NCI-H460 (cell line): ENCODE measurements at places on chromosomes 2 and 18.

DNA sequence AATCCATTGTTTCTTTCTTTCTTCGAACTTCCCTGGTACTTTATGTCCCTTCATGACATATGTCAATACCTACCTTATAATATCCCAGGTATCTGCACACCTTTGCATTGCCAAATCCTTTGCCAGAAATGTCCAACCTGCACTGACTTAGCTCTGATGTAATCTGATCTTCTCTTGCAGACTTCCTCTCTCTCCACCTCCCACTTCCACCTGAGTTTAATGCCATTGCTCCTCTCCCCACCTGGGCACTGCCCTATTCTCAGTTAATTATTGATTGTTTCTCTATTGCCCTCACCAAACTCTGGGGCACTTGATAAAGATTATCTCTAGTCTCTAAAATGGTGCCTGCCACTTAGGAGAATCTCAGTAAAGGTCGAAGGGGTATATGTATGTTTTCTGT, 23.0 kb downstream of the ARHGAP15 start:
- DNase-seq: no peak

DNA sequence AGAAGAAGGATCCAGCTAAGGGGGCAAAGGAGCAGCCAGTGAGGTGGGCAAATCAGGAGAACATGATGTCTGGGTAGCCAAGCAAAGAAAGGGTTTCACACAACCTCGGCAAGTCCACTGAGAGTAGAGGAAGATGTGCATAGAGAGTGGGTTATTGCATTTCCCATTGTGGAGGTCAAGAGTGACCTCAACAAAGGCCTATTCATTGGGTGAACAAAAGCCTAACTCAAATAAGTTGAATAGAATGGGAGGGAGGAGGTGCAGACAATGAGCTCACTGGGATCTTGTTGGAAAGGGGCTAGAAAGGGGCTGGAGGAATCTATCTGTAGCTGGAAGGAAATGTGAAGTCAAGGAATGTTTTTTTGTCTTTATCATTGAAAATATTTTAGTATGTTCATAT, 14.0 kb upstream of the PDCL3 start:
- no peak for DNase-seq

- DNase-seq: no peak
Observed at GRCh38 chr2:220053919-220054318, 426.5 kb downstream of the SLC4A3 start.

- no peak for DNase-seq
Observed at GRCh38 chr2:232890536-232890895, 20.5 kb downstream of the SNORC start.

GRCh38 chr2:179701524-179702110, 159.8 kb downstream of the ZNF385B start:
- DNase-seq: no peak

- DNase-seq: no peak
Observed at GRCh38 chr2:165500816-165501215, 31.3 kb downstream of the CSRNP3 start.

DNA sequence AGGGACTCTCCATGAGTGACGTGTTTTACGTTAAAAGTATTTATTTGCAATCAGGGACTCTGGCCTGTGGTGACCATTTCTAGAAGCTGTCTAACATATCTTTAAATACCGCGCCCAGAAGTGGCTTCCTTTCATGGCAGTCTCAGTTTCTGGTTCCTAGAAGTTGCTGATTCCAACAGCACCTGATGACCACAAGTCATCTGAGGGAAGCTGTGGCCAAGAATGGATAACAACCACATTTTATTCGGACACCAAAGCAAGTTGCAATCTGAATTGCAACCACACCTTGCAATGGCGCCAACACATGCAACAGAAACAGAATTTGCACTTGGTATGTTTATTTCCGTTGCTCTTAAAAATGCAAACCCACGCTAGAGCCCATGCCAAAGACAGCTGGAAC, 33.1 kb downstream of the MEX3C start:
- no peak for DNase-seq

DNA sequence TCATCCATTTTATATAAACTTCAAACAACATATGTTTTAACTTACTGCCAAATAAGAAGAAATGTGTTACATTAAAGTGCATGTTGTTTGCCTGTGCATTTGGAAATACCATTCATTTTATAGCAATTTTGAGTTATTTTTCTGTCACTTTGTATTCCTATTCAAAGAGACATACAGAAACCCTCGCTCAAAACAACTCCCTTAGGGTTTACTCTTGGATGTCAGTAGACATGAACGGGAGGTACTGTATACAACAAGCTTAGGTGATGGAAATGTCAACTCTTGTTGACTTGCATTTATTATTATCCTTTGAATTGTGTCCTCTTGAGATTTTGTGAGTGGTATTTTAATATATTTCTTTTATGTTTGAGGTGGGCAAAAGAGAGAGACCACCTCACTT, 132.3 kb downstream of the CAMKMT start:
- no peak for DNase-seq

GRCh38 chr2:111671426-111672150, 212.4 kb downstream of the ANAPC1 start:
- peak; percentile 75 for DNase-seq

DNA sequence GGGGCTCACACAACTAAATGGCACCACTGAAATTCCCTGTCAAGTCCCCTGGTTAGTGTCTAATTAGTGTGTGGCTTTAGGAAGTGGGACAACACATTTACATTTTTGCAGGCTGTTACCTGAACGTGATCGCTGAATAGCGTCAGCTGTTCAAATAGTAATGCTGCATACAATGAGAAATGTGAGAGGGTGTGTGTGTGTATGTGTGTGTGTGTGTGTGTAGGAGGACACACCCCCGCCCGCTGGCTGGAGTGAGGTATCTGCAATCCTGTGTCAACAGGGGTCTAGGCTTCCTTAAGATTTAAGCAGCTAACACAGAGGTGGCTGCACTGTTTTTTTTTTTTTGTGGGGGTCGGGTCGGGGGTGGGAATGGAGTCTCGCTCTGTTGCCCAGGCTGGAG, 4.8 kb upstream of the LYPD6B start:
- DNase-seq: no peak
